ENCODE measurements at places on chromosomes 16 and 17.
A peak's percentile ranks its signal among the peaks of the same experiment; 100 is the strongest.

GRCh38 chr16:65468133-65468532 is 346.3 kb upstream of the CDH11 start:
- DNase-seq, result no peak

GRCh38 chr16:9854675-9855074 is 327.6 kb downstream of the GRIN2A start:
- peak; percentile 65 for DNase-seq

DNA sequence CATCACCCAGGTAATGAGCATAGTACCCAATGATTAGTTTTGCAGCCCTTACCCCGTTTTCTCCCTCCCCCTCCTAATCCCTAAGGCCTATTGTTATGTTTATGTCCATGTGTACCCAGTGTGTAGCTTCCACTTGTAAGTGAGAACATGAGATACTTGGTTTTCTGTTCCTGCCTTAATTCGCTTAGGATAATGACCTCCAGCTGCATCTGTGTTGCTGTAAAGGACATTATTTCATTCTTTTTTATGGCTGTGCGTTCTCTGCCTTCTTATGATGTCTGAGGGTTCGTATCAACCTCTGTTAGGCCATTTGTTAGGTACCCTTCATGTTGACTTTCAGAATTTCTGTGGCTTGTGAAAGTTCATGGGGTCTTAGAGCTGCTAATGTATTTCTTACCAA is 31.0 kb downstream of the CTCF start:
- DNase-seq, result no peak

DNA sequence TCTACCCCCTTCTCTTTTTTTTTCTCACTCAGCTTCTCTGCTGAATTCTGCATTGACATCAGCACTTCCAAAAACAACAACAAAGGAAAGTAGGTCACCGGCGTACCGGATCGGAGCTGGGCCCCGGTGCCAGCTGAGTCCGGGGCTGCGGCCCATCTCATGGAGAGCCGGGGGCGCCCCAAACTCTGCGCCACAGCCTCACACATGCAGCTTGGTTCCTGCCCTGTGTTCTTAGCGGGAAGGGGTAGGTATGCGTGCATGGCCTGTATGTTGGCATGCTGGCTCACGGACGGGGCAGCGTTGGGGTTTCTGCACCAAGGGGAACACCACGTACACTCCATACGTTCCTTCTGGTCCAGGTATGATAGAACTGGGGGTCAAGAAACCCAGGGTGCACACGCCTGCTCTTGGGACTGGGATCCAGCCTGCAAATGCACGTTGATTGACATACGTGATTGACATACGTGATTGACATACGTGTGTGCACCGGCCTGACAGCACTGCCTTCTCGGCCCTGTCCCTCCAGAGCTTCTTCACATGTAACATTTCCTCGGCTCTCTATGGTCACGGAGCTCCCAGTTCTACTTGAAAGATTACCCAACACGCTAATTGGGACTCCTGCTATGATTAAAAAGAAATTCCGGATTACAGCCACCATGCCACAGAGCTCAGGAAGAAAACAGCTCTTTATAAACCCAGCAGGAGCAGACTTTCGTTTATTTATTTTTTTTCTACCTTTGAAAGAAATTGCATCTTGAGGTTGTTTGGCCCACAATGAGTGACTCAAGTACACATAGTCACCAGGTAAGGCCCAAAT is 88.7 kb downstream of the RPA1 start:
- no peak for DNase-seq

- no peak for DNase-seq
Observed at GRCh38 chr17:36884495-36885152, 52.7 kb upstream of the LHX1 start.

DNA sequence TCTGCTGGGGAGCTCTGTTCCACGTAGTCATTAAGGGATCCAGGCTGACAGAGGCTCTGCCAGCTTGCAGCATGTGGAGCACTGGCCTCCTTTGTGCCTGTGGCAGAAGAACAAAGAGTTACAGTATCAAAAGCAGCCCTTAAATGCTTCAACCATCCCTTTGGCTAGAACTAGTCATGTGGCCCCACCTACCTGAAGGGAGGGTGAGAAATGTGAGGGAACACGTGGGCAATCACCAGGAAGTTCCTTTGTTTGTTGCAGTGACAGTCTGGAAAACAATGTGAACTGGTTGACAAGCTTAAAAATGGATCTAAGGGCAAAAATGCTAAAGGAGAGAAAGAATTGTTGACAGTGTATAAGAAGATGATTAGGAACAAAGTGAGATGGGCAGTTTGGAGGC is 290.4 kb upstream of the HSBP1 start:
- DNase-seq, result peak; percentile 27

DNA sequence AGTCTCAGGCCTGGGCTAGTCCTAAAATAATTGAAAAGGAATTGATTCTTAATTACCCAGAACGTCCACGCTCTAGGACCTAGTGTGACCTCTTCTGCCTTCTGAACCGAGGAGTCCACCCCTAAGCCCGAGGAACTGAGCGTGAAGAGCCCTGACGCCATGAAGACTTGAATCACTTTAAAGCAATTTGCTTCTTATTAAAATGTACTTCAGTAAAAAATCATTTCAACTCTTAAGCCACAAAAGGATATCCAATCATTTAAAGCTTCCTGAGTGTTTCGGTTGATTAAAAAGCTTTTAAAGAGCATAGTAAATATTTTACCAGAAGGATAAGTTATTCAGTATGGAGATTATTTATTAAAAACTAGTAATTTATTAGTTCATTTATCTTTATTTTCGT is 11.6 kb downstream of the HSBP1 start:
- DNase-seq, result no peak

DNA sequence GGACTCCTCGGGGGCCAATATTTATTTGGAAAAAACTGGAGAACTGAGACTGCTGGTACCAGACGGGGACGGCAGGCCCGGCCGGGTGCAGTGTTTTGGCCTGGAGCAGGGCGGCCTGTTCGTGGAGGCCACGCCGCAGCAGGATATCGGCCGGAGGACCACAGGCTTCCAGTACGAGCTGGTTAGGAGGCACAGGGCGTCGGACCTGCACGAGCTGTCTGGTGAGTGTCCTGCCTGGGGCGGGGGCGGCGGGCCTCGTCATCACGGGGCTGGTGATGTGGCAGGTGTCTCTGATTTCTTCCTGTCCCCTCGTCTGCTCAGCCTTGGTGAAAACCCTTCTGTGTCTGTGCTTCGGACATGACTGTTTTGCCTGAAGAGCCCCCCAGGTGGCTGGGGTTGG is 5.7 kb downstream of the METRNL start:
- no peak for DNase-seq

GRCh38 chr17:34832376-34832775 is 128.9 kb downstream of the CCT6B start:
- DNase-seq, result no peak

- no peak for DNase-seq
Observed at GRCh38 chr16:5354645-5355044, 257.1 kb upstream of the EEF2KMT start.

GRCh38 chr16:57559072-57559790 is 16.8 kb downstream of the ADGRG5 start:
- DNase-seq, result no peak

DNA sequence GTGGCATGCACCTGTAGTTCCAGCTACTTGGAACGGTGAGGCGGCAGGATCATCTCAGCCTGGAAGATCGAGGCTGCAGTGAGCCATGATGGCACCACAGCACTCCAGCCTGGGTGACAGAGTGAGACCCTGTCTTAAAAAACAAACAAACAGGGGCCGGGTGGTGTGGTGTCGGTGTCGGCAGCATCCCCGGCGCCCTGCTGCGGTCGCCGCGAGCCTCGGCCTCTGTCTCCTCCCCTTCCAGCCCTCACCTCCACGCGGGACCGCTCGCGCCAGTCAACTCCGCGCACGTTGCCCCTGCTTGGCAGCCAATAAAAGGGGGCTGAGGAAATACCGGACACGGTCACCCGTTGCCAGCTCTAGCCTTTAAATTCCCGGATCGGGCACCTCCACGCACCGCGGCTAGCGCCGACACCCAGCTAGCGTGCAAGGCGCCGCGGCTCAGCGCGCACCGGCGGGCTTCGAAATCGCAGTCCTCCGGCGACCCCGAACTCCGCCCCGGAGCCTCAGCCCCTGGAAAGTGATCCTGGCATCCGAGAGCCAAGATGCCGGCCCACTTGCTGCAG is 204.7 kb downstream of the CDRT15L2 start:
- no peak for DNase-seq

DNA sequence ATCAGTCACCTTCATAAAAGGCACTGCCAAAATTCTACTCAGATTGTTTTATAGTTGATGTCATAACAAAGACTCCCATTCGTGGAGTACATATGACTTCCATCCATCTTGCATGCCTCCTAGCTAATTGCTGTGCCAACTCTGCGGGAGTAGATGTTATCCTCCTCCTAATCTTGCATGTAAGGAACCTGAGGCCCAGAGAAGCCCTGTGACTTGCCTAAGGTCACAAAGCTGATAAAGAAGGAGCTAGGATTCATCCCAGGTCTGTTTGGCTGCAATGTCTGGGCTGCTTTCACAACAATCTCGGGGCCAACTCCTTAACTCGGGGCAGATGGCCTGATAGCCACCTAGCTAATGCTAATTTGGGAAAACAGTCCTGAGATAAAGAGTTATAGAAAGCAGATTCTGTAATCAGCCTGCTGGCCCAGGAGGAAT is 87.3 kb downstream of the YPEL2 start:
- no peak for DNase-seq

DNA sequence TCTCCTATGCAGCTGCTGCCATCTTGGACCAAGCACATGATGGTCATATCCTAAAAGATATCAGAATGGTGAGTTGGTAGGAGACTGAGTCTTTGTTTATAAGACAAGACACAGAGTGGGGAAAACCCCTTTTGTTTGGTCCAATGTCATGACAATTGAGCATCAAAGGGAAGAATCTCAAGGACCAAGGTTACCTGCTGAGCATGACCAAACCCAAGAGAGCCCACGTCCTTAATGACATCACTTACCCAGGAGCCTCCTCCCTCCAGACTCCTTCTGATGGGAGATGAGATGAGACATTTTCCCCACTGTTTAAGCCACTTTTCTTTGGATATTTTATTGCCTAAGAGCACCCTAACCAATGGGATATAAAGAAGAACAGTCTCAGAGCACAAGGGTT is 478.1 kb downstream of the NPIPA7 start:
- no peak for DNase-seq

GRCh38 chr17:78230252-78230962 is 1.0 kb upstream of the TMEM235 start:
- DNase-seq, result no peak

DNA sequence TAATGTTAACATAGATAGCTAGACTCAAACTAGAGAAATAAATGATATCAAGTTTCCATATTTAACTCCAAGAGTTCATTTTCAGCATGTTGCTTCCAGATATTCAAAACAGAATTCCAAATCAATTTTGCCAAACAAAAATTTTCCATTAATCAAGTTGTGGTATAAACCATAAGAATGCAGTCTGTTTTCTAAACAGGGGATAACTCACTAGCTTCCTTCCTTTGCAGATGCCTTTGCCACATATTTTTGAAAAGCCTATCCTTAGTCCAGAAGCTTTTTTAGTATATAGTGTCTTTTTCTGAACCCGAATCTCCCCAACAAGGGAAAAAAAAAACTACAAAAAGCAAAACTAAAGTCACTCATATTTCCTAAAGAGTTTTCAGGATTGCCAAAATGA is 61.5 kb downstream of the HELZ start:
- DNase-seq, result no peak

- DNase-seq, result no peak
Observed at GRCh38 chr17:75959051-75959838, 18.4 kb upstream of the FBF1 start.

DNA sequence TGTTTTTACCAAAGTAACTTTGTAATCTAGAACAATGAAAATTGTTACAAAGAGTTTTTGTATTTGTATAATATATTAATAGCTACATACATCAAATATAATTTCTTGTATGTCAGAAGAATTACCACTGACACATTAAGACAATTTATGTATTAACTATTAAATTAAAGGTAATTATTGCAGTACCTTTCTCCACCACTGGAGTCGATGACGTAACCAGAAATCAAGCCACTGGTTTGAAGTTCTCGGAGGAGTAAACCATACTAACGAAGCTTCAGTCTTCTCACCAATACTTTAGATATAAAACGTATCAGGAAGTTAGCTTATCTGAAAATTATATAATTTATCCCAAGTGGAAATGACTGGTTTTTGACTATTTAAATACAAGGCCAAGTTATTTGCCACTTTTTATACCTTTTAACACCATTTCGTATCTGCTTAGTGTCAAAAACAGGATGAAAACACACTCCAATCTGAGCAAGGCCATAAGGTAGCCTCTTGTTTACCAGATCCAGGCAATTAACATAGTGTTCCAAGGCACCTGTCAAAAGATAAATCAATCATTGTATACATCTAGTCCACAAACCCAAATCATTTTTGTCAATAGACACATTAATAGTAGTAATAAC is 4.3 kb downstream of the POLG2 start:
- DNase-seq, result no peak

GRCh38 chr17:43832168-43832975 is 574 bp downstream of the MPP3 start:
- DNase-seq, result peak; percentile 72

- no peak for DNase-seq
Observed at GRCh38 chr17:76701471-76701967, 9.2 kb downstream of the MXRA7 start.

DNA sequence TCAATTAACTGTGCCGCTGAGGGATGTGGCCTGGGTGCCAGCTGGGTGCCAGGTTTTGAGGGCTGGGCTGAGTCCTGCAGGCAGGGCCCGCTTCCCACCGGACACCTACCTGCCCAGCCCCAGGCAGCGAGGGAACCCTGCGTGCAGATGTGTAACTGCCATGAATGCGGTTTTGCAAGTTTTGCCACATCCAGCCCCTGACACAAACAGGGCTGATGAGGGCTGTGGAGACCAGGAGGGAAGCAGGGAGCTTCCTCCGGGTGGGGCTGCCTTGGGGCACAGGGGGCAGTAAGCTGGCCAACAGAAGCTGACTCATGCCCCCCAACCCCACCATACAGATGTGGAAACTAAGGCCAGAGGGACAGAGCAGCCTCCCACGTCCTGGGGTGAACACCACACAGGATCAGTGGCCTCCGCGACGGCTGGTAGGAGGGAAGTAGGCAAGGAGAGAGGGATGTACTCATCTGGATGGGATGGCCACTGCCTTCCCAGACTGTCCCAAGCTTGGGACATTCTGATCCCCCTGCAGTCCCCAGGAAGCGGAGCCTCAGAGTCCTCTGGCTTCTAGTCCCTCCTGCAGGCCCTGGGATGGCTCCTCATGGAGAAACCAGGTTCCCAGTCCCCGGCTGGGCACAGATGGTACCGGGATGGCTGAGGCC is 1.6 kb downstream of the UBALD1 start:
- no peak for DNase-seq

DNA sequence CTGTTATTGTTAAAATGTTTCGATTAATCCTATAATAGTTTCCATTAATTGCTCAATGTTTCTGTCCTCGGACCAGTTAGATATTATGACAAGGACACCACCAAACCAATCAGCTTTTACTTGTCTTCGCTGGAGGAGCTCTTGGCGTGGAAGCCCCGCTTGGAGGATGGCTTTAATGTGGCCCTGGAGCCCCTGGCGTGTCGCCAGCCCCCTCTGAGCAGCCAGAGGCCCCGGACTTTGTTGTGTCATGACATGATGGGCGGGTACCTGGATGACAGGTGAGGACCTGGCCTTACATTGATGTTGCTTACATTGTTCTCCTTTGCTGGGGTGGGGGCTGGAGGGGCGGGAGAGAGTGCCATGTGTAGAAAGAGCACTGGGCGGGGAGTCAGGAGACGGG is 3.0 kb downstream of the ENGASE start:
- no peak for DNase-seq

Data from HT1080 (cell line).